ENCODE measurements at places on chromosomes 5 and 9.

DNA sequence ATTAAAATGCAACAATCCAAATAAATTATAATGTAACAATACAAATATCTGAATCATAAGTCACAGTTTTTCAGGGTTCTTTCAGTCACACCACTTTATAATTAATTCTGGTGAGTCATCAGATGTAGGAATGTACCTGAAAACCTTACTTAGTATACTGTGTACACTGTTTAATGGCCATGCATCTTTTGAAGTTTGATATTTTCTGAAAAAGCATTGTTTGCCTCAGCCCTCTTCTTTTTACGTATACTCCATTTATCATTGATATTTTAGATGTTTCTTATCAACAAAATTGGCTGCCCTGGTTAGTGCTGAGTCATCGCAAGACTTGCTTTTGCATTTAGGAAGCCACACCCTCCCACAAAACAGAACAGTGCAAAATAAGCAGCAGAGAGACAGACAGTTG is 218.6 kb downstream of the PJA2 start:
- no peak for DNase-seq

DNA sequence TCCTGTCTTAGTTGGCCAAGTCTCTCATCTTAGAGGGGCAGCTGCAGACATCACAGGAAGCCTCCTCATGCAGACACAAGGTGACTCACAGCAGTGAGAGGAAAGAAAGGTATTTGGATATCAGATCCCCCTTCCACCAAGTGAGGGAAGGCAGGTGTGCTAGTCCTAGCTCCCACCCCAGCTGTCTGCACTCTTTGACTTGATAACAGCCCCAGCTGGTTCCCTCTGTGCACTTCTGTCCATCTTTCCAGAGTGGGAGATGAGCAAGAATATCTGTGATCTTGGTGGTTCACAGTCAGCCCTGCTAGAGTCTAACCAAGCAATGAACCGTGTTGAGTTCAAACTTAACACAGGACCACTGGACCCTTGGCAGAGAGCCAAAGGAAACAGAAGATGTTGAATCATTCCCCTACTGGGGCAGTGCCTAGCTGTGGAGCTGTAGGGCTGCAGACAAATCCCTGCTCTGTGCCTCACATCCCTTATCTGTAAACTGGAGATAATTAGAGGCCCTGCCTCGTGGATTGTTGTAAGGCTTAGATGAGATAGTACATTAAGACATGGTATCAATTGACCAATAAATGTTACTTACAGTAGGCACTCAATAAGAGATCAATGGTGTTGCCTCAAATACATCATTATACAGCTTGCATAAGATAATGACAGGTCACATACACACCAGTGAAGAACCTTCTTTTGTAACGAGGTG is 39.1 kb downstream of the SH3RF2 start:
- DNase-seq: no peak

GRCh38 chr5:53406630-53407316 is 73.7 kb upstream of the FST start:
- DNase-seq: no peak

DNA sequence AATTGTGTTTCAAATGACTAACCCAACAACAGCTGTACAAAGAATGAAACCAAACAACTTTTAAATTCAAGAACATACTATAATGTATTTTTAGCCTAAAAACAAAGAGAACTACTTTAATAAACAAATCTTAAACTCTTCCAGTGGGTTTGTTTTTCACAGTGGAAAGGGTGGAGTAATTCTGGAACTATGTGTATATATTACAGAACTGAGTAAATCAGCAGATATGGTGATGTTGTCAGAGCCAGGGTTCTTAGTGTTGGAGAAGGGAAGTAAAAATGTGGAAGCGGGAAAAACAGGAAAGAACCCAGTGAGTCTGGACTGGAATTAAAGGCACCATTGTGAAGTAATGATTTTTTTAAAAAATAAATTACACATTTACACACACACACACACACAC is 144.9 kb downstream of the CDK5RAP2 start:
- DNase-seq: no peak

DNA sequence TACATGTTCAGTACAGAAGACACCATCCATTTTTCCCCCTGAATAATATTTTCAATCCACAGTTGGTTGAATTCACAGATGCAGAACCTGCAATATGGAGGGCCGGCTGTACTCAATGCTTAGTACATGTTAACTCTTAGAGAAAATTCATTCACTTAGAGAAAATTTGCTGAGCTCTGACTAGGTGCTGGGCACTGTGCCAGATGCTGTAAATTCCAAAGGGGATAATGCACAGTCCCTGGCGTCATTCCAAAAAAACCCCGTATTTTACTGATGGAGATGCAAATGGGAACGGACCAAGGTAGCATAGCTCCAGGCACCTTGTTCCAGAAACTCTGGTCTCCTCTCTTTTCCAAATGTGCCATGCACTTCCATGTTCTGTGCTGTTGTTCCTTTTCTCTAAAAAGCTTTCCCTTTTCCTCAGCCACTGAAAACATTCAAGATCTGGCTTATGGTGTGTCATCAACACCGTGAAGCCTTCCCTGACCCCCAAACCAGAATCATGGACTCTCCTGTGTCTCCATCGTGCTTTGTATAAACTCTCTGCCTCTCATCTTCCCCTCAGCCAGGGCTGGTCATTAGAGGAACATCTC is 55.7 kb upstream of the COL15A1 start:
- no peak for DNase-seq

- no peak for DNase-seq
These were observed 10.0 kb upstream of the INSL6 start for GRCh38 chr9:5195463-5195862.

DNA sequence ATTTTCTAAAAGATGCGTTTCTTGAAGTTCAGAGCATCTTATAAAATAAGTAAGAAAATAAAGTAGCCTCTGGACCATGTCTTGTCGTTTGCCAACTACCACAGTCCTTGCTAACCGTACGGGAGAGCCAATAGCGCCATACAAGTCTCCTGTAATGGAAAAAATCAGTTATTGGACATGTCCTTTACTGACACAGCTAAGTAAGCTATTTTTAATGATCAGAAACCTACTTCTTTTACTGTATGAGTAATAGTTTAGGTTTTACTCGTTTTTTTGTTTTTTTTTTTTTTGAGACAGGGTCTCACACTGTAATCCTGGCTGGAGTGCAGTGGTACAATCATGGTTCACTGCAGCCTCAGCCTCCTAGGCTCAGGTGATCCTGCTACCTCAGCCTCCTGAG is 37.7 kb upstream of the RAPGEF6 start:
- DNase-seq: no peak

DNA sequence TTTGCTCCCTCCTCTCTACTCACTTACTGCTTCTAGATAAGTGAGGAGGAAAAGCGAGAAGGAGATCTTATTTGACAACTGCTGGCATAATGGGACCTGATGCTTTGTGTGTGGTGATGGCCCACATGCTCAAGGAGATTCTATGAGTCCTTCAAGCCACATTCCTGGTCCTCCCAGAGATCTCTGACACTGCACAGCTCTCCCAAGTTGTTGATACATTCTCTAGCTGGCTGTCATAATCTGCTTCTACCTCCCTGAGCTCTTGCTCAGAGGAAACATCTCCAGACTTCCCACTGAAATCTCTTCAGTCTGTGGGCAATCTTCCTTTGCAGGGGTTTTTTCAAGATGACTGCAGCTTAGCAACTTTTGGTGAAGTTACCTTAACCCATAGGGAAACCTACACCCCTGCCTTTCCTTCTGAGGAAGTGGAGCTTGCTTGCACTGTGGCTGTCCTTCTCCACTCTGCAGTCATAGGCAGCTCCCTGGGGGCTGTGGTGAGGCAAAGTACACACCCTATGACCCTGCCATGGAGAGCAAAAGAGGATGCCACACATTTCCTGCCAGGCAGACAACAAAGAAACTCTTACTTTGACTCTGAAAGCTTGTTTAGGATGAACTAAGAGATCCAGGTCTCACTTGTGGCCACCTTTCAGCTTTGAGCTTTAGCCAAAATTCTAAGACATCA is 163.8 kb downstream of the TMEM38B start:
- DNase-seq: no peak

GRCh38 chr9:86487838-86488233 is 133.6 kb upstream of the TUT7 start:
- DNase-seq: no peak

GRCh38 chr9:127126971-127127370 is 4.5 kb upstream of the ANGPTL2 start:
- no peak for DNase-seq

DNA sequence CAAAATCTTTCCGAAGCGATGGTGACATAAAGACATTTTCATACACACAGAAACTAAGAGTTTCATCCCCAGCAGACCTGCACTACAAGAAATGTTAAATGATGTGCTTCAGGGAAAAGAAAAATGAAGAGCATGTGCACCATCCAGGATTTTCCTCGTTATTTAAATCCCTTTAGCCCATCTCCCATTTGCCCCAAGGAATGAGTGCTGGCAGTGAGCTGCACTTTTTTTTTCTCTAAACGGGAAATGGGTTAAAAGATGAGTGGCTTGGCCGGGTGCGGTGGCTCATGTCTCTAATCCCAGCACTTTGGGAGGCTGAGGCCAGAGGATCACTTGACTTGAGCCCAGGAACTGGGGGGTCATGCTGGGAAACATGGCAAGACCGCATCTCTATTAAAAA is 6.8 kb upstream of the LRRC14B start:
- no peak for DNase-seq

DNA sequence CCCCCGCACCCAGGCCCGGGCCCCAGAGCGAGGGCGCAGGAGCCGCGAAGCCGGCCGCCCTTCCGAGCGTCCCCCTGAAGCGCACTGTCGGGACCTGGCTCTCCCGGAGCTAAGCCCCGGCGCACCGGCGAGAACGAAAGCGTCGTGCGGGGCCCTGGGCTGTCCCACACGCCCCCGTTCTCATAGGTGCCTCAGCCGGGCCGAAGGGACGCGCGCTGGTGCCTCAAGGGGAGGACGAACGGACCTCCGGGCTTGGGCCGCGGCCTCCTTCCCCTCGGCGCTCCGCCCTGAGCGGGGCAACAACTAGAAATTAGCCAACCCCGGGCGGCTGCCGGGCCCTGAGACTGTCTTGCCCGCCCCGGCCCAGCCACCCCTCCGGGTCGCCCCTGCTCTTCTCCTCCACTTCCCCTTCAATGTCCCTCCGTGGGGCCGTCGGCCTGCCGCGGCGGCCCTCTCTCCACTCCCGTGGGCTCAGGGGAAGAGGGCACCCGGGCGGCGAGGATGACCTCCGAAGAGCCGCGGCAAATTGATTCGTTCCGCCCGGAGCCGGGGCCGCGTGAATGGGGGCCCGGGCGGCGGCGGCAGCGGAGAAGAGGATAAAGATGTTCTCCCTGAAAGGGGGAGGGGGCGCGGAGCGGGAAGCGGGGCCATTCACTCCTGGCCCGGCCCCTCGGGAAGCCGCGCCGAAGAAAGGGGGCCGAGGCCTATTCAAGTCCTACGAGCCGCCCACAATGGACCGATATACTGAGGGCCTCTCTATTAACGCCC is 3.5 kb upstream of the PRDM12 start:
- no peak for DNase-seq

- peak; percentile 9 for DNase-seq
These were observed 136.7 kb downstream of the CAVIN4 start for GRCh38 chr9:100714372-100715099.

GRCh38 chr9:119924736-119925135 is 555.5 kb upstream of the BRINP1 start:
- no peak for DNase-seq
